ENCODE measurements at places on chromosomes 13 and 19.

GRCh38 chr13:41002606-41003005 is 16.5 kb downstream of the ELF1 start:
- no peak for DNase-seq

GRCh38 chr19:27764186-27764804 is 1448.7 kb downstream of the UQCRFS1 start:
- no peak for DNase-seq

DNA sequence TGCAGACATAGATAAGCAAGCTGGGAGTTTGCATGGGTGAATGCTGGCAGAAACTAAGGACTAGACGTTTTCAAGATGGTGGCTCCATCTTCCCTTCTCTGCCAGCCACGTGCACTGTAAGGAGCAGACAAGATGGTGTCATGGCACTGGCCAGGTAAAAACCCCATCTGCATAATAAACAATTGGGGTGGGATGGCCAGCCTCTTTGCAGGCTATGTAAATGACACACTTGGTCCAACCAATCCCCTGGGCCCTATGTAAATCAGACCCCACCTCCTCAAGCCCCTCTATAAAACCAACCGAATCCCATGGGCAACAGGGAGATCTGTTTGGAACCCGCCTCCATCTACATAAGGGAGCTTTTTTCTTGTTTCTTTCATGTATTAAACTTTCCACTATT is 2.4 kb upstream of the OR7A5 start:
- DNase-seq, result no peak

GRCh38 chr13:68984688-68985319 is 1122.8 kb upstream of the ATXN8OS start:
- DNase-seq, result peak; percentile 2

DNA sequence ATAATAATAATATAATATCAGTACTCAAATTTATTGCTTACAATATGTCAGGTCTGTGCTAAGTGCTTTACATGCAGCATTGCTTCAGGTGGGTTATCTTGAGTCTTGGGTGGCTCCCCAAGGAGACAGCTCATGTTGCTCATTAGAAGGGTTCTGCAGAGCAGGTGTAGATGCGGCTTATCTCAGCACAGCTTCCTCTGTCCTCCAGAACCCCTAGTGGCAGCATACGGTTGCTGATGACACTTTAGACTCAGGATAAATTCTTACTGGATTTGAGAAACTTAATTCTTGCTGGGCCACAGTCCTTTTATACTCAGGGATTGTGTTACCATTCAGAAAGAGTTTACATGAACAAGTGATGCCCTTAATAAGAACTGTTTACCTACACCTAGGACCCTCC is 8.9 kb downstream of the COG3 start:
- peak; percentile 4 for DNase-seq

- no peak for DNase-seq
These were observed 1.0 kb upstream of the CHAMP1 start for GRCh38 chr13:114313061-114313860.

DNA sequence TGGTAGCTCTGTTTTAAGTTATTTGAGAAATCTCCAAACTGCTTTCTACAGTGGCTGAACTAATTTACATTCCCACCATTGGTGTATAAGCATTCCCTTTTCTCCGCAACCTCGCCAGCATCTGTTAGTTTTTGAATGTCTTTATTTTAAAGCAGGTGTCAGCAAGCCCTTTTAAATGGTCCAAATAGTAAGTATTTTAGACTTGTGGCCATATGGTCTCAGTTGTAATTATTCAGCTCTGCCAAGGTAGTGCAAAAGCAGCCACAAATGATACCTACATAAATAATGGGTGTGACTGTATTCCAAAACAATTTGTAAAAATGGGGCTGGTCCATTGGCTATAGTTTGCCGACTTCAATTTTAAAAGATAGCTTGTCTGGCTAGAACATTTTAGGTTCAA is 58.7 kb upstream of the TMTC4 start:
- no peak for DNase-seq

DNA sequence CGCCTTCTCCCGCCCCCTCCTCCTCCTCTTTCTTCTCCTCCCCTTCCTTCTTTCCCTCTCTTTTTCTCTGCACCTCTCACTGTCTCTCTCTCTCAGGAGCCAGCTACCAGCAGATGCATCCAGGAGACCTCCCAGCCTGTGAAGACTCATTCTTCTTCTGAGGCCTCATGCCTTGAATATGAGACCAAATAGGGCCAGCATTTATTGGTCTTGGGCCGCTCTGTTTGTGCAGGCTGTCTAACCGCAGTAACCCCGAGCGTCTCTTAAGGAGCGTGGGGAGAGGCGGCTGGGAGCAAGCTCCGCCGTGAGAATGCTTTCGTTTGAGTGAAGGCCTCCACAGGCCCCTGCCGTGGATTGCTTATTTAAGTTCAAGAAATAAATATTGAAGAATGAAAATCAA is 167.0 kb downstream of the NUFIP1 start:
- DNase-seq, result no peak

DNA sequence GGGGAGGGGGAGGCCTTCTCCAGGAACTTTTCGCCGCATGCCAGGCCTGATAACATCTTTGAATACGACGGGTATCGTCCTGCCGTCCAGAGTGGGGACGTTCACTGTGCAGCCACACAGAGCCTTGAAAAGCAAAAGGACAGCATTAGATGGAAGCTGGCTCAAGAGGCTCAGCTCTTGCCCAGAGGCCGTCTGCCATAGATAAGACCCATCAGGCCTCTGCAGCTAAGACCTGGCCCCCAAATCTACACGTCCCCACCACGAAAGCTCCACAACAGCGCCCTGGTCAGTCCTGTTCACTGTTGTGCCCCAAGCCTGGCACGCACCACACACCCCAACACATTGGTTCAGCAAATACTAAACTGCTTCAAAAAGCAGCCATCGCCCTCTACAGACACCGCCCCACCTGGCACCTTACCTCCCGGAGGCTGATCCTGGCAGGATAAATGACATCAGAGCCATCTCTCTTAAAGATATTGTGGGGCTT is 2.1 kb downstream of the DNAJB1 start:
- no peak for DNase-seq

GRCh38 chr13:41019011-41019487 is at the start of gene ELF1:
ELF1 (minus strand) TSS chr13:41019316; CDS start chr13:40982054, 37,262 bp downstream.
- DNase-seq, result peak; percentile 50

Data from CD4-positive, alpha-beta T cell (primary cell).